Body of pancreas (tissue), 4 donors: ENCODE measurements at places on chromosomes 4 and X. TPM values are rescaled to one million over a fixed set of nuclear protein-coding genes. Genes with fewer than 3 reads are reported as not detected.

Gene ATP11C
- total RNA-seq: 14.5 TPM

Gene SPANXD
- not detected for total RNA-seq

Gene EDA
- total RNA-seq: 4.0 TPM

Gene SSX4B
- total RNA-seq: not detected

- H3K4me3 ChIP-seq: no peak overlapping the region
- no peak overlapping the region for H3K27ac ChIP-seq
- H3K27me3 ChIP-seq: no peaks in the 10 kb centered on the region
- H3K36me3 ChIP-seq: no peaks in the 10 kb centered on the region
- DNase-seq: no peak
Observed at GRCh38 chr4:3391422-3391821, 50.3 kb upstream of the HGFAC start.

DNA sequence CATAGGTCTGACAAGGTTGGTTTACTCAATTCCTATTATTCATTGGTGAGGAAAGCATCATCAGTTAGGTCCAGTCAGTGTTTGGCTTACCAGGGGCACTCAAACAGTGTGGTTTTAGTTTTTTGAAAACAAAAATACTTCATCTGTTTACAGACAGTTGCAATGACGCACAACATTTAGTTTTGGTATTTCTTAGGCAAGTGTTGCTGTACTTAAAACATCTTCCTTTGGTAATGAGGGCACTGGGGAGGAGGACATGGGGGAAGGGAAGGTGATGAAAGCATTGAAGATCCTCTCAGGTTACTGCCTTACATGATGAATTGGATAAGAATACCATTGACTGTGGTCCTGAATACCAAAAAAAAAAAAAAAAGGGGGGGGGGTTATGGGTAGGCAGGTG, 93.7 kb upstream of the MAOA start:
- no peaks in the 10 kb centered on the region for H3K36me3 ChIP-seq
- H3K27me3 ChIP-seq: no peaks in the 10 kb centered on the region
- DNase-seq: no peak
- no peak overlapping the region for H3K27ac ChIP-seq

DNA sequence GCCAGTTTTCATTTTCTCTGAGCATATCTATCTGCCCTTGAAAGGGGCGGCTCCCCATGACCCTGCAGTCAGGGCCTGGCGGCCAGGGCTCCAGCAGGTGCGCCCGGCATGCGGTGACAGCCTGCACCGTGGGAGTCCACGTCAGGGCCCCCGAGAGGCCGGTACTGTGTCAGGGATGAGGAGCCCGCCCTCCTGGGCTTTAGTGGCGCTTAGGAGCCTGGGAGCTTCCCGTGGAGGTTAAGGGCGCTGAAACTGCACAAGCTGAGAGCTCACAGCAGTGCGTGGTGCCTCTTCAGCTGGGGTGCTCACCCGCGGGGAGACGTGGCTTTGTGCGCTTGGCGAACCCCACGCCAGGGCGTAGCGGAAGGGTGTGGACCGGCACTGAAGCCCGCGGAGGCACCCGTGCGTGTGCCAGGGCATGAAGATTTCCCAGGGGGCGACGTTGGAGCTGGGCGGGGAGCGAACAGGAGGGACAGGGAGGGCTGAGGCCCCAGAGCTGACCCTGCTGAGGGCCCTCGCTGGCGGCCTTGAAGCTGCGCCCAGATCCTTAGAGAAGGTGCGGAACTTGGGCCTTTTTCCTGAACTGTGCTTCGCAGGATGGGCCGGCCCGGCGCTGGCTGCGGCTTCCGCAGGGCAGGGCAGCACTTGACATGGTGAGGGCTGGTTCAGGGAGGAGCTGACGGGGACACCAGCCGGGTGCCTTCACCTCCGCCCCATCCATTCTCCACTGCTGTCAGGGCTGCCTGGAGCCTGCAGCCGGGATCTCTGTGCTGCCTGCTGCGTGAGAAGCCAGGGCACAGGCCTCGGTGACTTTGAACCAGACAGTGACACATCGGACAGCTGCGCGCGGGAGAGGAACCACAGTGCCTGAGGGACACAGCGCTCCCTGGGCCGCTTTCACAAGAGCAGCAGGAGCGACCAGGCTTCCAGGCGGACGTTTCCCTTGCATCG, 32.9 kb downstream of the HTT-AS start:
- no peak overlapping the region for H3K27ac ChIP-seq
- peak; percentile 46 for DNase-seq
- no peaks in the 10 kb centered on the region for H3K36me3 ChIP-seq
- no peaks in the 10 kb centered on the region for H3K27me3 ChIP-seq
- H3K4me3 ChIP-seq: no peak overlapping the region

GRCh38 chr4:137529432-137529831, 2.9 kb downstream of the PCDH18 start:
- no peaks in the 10 kb centered on the region for H3K27me3 ChIP-seq
- H3K4me3 ChIP-seq: no peak overlapping the region
- no peaks in the 10 kb centered on the region for H3K36me3 ChIP-seq

GRCh38 chr4:89311433-89311832, 3.8 kb upstream of the GPRIN3 start:
- no peak overlapping the region for H3K27ac ChIP-seq
- peaks cover 10% of the 10 kb centered on the region for H3K4me1 ChIP-seq
- H3K36me3 ChIP-seq: no peaks in the 10 kb centered on the region

DNA sequence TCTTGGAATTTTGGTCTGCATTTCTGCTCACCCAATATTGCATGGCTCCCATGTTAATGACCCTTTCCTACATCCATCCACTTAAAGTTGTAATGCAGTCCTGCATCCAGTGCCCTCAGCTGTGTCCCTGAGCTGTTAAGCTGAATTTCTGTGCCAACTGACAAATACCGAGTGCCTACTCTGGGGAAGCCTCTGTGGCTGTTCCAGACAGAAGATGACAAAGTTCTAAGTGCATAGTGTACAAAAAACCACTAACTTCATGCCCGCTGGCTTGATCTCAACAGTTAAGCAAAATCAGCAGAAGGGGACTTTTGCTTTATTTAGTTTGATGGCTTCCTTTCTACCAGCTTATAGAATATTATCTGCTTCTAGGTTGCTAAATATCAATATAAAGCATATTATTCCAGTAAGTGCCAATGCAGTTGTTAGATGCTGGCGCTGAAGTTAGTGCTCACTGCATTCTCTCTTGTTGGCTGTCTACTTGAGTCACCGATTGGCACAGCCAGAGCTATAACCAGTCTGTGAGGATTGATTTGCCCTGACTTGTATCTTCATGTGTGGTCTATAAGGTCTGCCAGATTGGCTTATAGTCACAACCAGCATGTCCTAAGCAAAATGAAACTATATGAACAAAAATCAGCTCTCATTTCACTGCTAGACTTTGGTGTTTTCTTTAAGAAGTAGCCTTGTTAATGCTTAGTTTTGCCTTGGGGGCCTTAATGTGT, 98.9 kb downstream of the KLHL8 start:
- H3K27me3 ChIP-seq: no peaks in the 10 kb centered on the region
- no peak overlapping the region for H3K27ac ChIP-seq
- DNase-seq: no peak
- H3K4me3 ChIP-seq: no peak overlapping the region
- peaks cover 9% of the 10 kb centered on the region for H3K36me3 ChIP-seq

DNA sequence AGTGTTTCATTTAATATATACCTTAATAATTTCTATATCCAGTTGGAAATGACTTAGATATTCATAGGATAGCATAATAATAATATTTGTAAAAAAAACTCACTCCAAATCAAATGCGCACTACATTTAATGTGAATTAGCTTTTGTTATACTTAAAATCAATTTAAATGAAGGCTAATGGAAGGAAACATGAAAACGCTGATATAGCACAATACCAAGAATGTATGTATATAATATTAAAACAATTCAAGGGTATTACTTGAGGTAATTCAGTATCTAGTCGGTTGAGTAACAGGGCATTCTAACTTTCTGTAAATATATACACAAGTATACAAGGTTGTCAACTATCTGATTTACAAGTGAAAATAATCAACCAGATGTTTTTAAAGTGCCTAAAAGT, 307.1 kb upstream of the TEX13C start:
- no peak overlapping the region for H3K4me3 ChIP-seq
- H3K4me1 ChIP-seq: no peaks in the 10 kb centered on the region
- H3K36me3 ChIP-seq: no peaks in the 10 kb centered on the region
- no peak overlapping the region for H3K27ac ChIP-seq
